ENCODE measurements at places on chromosomes 7 and 10.

- DNase-seq, result peak; percentile 24
Observed at GRCh38 chr7:41578700-41579099, 124.2 kb downstream of the INHBA start.

- peak; percentile 3 for DNase-seq
Observed at GRCh38 chr10:93894516-93895378, 969 bp downstream of the SLC35G1 start.

DNA sequence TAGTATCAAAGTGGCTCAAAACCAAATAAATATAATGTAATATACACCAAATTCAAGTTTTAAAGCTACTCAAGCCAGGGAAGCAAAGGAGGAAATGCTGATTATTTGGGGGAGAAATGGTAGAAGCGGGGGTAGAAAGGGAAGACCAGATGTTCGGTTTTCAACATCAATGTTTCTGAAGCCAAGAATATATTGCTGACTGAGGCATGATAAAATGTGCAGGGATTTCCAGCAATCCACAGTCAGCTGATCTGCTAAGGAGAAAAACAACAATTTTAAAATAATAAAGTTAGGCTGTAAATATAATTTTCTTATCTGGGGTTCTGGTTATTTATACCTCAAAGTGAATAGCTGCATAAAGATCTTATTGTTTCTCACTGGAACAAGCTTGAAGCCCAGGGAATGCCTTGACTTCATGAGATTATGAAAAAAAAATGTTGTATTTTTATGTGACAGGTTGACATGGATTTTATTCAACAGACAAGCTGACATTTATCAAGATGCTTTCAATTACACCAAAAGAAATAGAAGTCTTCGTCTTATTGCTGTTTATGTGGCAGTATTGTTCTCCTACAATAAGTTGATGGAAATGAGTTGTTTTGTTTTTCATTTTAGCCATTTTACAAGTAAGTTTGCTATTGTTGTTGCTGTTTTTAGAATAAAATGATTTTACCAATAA, 28.6 kb upstream of the BMPER start:
- DNase-seq, result no peak

DNA sequence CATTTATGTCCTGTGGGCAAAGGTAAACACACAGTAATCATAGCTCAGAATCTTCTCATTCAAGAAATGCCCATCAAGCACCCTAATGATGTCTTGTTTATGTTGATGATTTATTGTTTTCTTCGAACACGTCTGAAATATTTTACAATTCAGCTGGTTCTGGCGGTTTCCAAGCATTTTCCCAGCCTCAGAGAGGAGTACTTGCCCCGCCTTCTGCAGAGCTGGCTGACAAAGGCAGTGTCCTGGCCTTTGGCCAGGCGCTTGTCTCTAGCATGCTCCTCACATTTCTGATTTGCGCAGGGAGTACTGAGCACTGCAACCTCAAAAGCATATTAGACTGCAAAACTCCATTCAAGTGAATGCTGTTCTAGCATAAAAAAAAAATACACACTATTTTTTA, 314.2 kb upstream of the GNAI1 start:
- DNase-seq, result peak; percentile 52

DNA sequence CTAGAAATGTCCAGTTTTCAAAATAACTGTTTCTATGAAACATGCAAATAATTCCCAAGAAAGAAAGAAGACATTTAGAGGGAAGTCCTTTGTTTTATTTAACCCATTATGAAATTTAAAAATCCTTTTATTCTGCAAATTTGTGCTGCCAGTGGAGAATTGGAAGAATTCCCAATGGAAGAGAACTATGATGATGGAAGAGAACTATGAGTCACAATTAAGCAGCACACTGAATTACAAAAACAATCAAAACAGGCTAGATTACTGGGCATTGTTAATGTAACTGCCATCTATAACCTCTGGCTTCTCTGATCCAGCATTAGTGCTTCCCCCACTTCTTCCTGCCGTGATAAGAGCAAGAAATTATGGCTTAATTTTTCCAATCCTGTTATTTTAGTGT, 126.2 kb upstream of the FEZF1 start:
- peak; percentile 12 for DNase-seq

DNA sequence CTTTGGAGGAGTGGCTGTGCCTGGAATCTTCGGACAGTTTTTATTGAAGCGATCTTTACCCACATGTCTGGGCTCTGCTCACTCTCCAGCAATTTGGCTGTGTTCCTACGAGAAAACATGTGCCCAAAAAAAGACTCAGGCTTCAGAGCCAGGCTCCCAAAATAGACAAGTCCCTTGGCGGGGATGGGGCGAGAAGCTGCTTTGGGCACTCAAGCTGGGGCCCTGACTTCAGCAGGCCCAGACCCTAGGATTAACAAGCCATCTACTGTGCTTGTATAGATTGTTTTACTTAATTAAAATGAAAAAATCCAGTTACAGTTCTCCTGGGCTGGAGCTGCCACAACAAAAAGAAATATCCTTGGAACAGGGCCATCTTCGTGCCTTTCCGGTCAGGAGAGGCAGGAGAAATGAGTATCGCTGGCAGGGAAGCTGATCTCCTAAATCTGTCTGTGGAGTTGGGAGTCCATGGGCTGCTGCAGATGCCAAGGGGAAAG, 51.4 kb upstream of the PDCD4 start:
- DNase-seq, result peak; percentile 37

GRCh38 chr10:78176320-78177317, 143.0 kb downstream of the RPS24 start:
- DNase-seq, result no peak

GRCh38 chr10:126904516-126904817, 761 bp upstream of the DOCK1 start:
- DNase-seq, result no peak

DNA sequence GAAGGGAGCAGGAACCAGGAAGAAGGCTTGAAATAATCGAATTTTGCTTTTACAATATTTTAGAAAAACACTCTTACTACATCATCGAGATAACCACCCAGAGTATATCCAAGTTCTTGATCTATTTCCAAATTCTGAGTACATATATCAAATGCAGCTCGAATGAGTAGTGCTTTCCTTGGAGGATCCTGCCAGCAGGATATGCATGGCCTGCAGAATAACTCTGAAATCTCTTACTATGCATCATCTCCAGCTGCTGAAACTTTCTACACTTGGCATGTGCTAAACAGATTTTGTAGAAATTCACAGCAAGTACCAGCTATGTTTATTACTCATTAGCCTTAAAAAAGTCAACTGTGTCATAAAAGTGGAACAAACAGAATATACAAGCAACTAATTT, 44.0 kb upstream of the ANK3 start:
- DNase-seq, result peak; percentile 87

DNA sequence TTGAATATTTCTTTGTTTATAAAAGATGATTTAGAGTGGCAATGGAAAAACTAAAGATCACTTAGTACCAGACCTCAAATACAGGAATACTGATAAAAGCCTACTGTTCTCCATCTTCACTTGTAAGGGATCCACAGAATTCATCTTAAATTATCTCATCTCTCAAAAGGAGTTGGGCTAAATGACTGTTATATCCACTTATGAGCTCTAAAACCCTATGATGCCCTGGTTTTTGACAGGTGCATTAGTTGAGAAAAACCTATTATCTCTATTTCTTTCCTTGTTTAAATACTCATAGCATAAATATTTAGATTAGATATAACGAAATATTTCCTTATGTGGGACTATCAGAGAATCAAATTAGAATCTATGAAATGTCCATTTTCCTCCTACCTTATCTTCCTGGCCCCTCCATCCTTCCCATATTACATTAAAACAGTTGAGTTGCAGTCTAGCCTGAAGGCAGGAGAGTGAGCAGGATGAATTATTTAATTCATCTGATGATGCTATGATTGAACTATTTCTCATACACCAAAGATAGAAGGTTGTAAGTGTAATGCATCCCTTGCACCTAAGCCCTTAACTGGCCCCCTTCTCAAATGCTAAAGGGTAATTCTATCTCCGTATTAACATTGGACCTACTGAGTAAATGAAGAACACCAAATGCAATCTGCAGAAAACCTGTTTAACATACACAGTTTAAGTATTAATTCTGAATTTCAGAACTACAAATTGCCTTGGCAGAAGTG, 29.7 kb downstream of the PPP3CB start:
- DNase-seq, result no peak

GRCh38 chr7:1225441-1226185, 7.1 kb upstream of the UNCX start:
- DNase-seq, result no peak

DNA sequence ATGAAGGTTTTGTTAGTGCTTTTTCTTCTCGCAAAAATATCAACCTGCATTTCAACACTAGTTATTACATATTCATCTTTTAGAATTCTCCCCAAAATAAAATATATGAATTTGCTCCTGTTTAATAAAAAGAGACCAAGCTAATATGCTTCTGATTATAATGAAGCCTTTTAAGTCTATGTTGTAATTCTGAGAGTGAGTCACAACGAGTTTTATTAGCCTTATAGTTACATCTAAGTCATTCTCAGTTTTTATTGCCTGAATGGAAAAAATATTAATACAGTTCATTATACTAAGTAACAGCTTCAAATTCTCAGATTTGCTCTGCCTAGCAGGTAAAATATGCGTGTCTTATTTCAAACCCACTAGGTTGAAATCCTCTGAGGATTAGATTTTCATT, 152.4 kb upstream of the CELF2 start:
- no peak for DNase-seq

- DNase-seq, result no peak
Observed at GRCh38 chr10:34018784-34019183, 684.3 kb upstream of the NRP1 start.

DNA sequence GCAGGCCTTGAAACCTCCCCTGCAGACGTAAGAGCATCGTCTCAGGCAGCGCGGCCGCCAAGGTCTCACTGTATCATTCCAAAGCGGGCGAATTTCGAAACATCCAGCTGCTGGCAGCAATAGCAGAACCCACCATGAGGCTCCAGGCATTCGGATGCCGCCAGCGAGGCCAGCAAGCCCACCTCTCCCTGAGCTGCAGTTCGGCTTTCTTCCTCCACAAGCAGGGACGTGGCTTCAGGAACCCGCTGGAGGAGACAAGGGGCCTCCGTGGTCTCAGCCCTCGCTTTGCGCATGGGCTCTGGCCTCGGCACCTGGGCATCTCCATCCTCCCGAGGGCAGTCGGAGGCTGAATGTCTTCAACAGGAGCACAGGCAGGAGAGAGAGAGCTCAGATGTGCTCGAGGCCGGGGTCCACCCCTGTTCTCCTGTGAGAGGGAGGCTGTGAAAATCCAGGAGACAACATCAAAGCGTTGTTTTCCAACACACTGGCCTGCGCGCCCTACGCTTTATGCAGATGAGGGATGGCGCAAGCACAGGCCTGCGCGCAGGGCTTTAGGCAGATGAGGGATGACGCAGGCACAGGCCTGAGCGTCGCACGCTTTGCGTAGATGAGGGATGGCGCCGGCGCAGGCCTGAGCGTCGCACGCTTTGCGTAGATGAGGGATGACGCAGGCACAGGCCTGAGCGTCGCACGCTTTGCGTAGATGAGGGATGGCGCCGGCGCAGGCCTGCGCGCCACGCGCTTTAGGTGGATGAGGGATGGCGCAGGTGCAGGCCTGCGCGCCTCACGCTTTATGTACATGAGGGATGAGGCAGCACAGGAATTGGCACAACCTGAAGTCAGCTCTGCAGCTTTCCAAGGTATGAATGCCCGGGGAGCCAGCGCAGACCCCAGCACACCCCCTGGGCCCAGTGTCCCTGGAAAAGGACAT, 103.2 kb downstream of the WDR37 start:
- peak; percentile 11 for DNase-seq

- DNase-seq, result no peak
Observed at GRCh38 chr7:37149051-37149772, 299.5 kb downstream of the ELMO1 start.

GRCh38 chr10:88474884-88475844, 108.0 kb downstream of the RNLS start:
- DNase-seq, result no peak

- DNase-seq, result peak; percentile 7
Observed at GRCh38 chr7:48636391-48637015, 287.8 kb upstream of the CDC14C start.

DNA sequence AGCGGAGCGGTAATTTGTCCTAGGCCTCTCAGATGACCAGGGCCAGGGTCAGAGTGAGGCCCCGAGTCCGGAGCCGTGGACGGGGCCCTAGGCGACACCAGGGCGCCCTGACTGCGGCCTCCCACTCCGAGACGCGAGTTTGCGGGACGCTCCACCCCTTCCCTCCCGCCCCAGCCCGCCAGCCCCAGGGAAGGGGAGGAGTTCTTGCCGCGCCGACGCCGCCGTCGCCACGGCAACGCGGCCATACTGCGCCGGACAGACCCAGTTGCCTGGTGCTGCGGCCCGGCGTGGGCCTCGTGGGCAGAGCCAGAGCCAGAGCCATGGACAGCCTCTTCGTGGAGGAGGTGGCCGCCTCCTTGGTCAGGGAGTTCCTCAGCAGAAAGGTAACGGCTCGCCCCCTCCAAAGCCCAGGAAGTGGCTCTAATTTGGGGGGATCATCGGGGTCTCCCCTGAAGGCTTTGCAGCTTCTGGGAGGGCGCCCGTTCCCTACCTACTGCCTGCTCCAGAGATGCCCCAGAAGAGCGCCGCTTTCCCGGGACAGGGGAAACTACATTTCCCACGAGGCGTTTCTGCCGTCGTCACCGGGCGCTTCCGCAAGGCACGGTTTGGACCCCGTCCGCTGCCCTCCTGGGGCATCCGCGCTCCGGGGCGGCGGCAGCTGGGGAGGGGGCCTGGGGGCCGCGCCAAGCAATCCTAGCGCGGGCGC, at the start of gene MINDY4:
Gene MINDY4 (plus strand): TSS at position 244 of the 706 bp plus-strand sequence. CDS start 77 bp downstream, at position 321.
- peak; percentile 76 for DNase-seq

- peak; percentile 52 for DNase-seq
Observed at GRCh38 chr10:93245147-93245546, 171.5 kb downstream of the CYP26A1 start.

GRCh38 chr10:129940617-129941198, 23.4 kb downstream of the EBF3 start:
- no peak for DNase-seq

GRCh38 chr7:123625254-123625653, 23.6 kb downstream of the ASB15 start:
- no peak for DNase-seq

GRCh38 chr7:115274-115911, 77.0 kb upstream of the FAM20C start:
- DNase-seq, result no peak

GRCh38 chr7:150800581-150801241, at the start of gene TMEM176A:
Gene TMEM176A (plus strand): TSS chr7:150800769. CDS start chr7:150801551, 782 bp downstream.
- no peak for DNase-seq

DNA sequence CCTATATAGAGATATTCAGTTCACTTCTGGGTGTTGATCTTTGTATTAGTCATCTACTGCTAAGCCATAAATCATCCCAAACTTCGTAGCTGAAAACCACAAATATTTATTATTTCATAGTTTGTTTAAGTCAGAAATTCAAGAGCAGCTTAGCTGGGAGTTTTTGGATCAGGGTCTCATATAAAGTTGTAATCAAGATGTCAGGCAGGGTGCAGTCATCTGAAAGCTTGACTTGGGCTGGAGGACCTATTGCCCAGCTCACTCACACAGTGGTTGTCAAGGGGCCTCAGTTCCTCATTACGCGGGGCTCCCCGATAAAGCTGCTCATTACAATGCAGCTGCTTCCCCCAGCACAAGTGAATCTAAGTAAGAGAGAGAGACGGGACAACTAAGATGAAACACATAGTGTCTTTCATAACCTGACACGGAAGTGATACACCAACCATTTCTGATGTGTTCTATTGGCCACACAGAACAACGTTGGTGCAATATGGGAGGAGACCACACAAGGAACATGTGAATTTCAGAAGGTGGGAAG, 15.7 kb downstream of the PPP1R3C start:
- DNase-seq, result peak; percentile 93
